Stimulated activated CD4-positive, alpha-beta T cell treated with anti-CD3 and anti-CD28 coated beads, Interleukin-12 subunit alpha, Interleukin-12 subunit beta, amount 100 ng/mL, for 48 hours (primary cell): ENCODE measurements at places on chromosomes 7 and 10.

DNA sequence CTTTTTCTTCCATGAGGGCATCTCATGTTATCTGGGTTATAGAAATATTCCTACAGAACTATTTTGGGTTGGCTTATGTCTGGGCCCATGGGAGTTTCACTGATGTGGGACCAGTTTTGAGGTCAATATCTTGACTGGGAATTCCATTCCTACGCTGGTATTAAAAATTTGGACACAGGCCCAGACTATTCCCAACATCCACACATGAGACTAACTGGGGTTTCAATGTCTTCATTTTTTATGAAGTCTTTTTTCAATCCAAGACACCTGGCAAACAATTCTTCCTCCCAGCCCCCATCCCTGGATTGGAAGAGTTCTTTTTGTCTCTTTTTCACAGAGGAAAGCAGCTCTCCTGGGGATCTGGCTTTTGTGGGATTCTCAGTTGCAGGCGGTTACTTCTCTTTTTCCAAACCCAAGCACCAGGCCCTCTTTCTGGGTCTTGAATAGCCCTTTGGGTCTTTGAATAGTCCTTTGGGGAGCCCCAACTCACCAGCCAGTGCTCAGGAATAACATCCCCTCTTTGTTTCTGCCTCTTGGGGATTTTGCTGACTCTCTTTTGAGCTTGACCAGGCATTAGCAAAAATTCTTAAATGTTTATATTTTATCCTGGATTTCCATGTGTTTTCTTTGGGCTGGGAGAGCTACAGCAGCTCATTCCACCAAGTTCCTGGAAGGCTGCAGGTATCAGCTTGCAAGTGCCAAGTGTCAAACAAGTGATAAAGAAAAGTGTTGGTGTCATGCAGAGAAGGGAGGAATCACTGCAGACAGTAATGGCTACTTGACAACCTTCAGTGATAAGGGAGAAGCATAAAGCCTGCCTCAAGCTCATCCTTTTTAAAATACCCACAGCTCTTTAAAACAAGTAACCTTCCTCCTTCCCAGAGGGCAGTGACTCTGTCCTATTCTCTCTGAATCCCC is 234.3 kb downstream of the ADAM12 start:
- no peak for DNase-seq

DNA sequence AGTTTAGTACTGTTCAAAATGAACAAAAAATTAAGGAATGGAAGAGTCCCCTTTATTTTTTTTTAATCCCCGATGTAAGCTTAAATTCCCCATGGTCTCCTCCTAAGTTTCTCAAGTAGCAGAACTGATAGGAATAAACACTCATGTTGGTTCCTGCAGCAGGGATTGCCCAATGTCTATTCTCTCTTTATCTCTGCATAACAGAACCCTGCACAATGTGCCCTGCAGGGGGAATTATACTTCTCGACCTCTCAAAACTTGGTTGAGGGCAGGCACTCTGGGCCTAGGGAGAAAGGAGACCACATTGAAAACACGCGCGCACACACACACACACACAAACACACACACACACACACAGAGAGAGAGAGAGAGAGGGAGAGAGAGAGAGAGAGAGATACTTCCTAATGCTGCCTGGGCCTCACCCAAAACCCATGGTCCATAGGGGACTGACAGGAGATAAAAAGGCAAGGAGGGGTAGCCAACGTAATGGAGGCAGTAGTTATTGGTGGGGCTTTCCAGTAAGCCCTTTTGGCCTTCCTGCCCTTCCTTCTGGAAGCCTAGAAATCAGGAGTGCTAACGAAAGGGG is 22.7 kb downstream of the JAZF1 start:
- DNase-seq: no peak

- no peak for DNase-seq
Observed at GRCh38 chr7:96596120-96596826, 113.4 kb downstream of the SEM1 start.

DNA sequence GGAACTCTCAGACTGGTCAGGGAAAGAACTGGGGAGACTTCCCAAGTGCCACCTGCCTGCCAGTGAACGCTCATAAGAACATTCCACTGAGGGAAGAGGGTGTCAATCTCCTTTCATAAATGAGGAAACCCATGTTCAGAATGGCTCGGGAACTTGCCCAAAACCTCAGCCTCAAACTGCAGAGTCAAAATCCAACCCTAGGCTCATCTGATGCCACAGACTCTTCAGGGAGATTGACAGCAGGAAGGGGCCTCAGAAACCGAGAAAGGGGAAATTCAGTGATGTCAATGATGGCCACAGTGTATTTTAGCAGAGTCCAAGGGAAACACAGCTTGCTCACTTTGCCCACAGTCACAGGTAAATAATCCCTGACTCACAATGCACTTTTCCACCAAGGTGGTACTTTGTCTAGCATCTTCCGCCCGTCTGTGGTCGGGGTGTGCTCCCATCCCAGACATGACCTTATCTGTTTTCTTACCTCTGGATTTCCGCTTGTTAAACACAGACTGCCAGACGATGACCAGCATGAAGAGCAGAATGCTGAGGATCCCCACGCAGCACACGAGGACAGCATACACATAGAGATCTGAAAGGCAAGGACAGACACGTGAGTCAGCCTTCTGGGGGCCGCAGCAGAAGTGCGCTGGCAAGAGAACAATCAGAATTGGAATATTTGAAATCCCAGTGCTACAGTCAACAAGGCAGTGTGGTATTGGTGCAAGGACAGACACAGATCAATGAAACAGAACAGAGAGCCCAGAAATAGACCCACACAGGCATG is 38.4 kb downstream of the VSTM4 start:
- DNase-seq: peak; percentile 7

DNA sequence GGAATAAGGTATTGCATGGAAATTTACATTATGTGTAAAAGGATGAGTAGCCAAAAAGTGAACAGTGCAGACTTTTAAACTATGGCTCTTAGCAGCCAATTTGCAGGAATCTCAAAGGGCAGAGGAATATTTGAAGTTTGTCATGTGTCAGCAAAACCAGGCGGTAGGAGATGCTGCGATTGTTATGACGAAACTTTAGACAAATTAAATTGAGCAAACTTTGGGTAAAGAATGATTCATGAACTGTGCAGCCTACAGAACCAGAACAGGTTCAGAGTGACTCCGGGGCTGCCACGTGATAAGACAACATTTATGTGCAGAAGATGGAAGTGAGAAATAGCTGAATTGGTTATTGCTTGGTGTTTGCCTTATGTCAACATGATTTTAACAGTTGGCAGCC is 39.2 kb upstream of the CCDC6 start:
- DNase-seq: no peak

DNA sequence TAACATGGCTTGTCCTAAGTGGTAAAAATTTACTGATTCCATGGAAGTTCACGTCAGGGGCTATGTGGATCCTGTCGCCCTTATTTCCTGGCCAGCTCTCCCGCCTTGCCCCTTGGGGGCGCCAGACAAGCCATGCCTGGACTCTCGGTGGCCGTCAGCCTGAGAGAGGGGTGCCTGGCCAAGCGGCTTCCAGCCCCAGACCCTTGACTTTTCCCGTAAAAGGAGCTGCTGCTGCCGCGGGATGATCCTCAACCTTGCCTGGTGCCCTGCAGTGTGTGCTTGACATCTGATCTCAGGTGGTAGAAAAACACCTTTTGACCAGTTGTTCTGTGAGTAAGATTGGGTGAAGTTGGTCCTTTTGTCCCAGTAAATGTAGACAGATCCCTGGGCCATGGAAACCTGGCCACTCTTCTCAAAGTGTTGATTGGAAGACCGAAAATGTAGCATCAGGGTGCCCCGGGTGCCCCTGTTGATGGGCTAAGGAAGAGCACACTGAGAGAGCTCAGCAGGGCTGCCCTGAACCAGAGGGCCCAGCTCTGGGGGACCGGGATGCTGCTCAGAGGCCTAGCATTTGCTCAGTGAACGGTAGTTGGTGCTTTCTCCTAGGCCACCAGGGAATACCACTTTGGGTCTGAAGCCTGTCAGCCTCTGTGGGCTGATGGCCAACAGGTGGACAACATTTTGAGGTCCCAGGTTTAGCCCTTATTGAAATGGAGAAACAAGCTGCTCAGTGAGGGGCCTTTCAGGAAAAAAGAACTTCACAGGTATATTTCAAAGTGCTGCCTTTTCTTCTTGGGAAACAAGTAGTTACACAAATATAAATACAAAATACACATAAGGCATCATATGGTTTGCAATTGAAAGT is 162.5 kb downstream of the LRMDA start:
- no peak for DNase-seq

- peak; percentile 15 for DNase-seq
Observed at GRCh38 chr10:74825371-74826141, 844 bp upstream of the KAT6B start.

GRCh38 chr10:86342111-86342863 is 24.3 kb downstream of the GRID1 start:
- no peak for DNase-seq

DNA sequence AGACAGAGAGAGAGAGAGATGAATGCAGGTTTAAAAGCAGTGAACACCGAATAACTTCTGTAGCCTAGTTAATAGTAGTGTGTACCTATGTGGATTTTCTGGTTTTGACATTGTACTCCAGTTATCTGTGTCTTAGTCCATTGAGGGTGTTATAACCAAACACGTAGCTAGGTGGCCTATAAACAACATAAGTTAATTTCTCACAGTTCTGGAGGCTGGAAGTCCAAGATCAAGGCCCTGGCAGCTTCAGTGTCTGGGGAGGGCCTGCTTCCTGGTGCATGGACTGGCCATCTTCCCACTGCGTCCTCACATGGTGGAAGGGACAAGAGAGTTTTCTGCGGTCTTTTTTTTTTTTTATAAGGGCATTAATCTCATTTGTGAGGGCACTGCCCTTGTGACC is 23.5 kb downstream of the AOC1 start:
- no peak for DNase-seq

DNA sequence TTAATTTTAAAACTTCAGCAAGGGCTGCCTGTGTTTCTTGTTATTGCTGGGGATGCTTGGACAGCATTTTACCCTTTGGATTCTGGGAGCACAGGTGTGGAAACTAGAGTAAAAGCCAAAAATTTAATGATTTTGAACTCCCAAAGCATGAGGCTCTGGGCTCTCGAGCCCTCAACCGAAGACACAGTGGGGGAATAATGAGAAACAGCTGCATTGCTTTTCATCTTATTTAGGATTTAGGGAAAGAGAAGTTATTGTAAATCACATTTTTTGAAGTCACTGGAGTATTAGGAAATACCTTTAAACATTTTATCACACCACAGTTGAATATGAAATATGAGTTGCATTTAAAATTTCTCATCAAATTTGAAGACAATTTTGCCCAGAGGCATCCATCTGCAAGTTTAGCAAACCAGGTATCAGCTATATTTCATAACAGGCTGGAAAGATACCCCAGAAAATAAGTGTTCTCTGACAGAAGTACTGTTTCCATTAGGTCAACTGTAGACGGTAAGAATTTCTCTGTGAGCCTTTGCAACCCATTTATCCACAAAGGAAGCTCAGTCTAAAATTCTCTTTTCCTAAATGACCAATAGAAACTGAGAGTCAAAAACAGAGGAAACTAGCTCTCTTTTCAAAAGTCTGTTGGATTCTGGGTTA is 290.6 kb upstream of the PHYHIPL start:
- DNase-seq: no peak

GRCh38 chr7:136312592-136312991 is 335.4 kb upstream of the MTPN start:
- DNase-seq: no peak

GRCh38 chr7:64886956-64887545 is 16.0 kb upstream of the ZNF273 start:
- no peak for DNase-seq

DNA sequence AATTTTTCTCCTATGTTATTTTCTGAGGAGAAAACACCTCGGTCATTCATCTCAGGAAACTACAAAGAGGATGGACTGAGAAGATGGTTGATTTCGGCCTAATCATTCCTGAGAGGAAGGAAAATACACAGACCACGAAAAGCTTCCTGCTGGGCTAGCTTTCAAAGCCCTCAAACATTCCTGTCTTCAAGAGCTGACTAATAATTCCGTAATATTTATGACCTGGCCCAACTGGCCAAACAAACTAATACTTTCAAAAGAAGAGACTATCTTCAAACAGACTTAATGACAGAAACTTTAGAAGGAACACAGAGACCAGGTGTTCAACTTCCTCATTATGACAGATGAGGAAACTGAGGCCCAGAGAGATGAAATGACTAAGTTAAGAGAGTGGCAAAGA is 215.1 kb upstream of the FRMD4A start:
- no peak for DNase-seq

DNA sequence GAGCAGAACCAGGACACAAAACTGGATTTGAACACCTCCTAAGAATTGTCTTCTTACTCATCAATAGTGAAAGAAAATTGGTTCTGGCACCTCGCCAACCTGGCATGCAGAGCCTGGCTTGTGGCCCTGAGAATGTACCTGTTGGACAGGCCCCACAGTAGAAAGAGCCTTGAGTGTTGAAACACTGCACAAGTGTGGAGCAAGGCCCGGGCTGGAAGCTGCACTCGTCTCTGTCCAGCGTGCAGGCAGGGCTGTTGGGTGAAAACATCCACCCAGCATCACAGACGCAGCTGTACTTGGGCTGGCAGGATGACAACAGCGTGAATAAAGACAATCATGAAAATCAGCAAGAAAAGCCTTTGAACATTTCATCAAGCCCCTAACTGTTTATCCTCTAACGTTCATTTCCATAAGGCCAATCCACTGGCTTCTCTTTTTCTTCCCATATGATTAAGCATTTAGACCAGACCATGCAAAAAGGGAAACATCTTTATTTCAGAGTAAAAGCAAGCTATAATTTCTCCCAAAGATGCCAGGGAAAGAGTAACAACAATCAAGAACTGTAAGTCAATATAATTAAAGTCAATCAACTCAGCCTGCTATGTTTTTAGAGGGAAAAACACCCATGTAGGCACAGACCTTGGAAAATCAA is 15.6 kb downstream of the CUBN start:
- no peak for DNase-seq

GRCh38 chr10:7406712-7407333 is 4.0 kb downstream of the SFMBT2 start:
- no peak for DNase-seq

- DNase-seq: no peak
Observed at GRCh38 chr10:17394854-17395253, 59.5 kb downstream of the ST8SIA6 start.

DNA sequence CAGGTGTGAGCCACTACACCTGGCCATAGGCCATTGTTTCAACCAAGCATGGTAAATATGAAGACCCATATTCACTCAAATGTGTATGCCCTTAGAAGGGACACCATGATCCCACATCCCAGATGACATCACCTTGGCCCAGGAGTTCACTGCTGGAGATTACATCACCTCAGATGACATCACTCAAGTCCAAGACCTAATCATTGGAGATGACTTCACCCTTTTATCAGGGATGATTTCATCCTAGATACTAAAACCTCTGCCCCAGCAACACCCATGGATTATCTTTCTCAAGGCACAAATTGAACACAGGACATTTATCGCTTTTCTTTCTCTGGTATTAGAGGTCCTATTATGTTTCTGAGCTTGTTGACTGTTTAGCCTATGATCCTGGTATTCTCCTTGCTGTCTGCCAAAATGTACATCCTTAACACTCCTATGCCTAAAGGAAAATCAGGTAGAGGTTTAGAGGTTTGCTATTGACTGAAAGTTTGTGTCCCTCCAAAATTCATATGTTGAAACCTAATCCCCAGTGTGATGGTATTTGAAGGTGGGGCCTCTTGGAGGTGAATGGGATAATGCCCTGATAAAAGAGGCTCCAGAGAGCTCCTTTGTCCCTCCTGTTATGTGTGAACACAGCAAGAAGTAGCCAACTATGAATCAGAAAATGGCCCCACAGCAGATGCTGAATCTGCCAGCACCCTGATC is 9.8 kb upstream of the CYP2C18 start:
- no peak for DNase-seq
